Psoas muscle (tissue), 8 donors: ENCODE measurements at places on chromosomes 7 and 10. TPM values are rescaled to one million over a fixed set of nuclear protein-coding genes. Genes with fewer than 3 reads are reported as not detected.
A peak's percentile ranks its signal among the peaks of the same experiment; 100 is the strongest.

GRCh38 chr7:140383954-140384713 lies 14.2 kb downstream of the SLC37A3 start:
- DNase-seq: no peak

The SLC4A2 gene
- polyA plus RNA-seq: 26.9 TPM

The LAMB1 gene
- 17.0 TPM for polyA plus RNA-seq

The SCIN gene
- not detected for polyA plus RNA-seq

- no peak for DNase-seq
Measured at GRCh38 chr10:20406281-20407104, 490.6 kb downstream of the NEBL start.

- DNase-seq: no peak
Measured at GRCh38 chr7:2956526-2957368, 86.9 kb downstream of the CARD11 start.

DNA sequence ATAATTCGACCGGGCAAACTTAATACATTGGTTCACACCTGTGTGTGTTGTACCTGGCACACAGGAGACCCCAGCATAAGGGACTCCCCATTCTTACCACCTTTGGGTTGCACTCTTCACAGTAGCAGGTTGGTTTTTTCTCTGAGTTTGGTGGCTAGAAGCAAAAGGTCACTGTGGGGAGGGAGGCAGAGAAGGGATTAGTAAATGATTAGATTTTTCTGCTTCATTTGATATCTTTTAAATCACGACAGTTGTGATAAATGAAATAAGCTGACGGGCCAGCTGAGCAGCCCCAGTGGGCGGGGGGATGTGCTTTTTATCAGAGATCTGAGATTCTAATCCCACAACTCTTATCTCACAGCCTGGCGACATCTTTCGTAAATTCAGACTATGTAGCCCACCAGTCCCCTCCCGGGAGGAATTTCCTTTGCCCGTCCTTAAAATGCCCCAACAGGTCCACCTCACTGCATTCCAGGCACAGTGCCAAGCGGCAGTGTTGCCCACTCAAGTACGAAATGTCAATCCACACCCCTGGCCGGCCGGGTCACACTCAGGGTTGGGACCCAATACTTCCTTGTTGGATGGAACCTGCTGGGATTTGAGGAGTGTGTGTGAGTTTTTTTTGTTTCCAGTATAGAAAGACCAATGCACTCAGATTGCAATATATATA lies 10.5 kb upstream of the KCP start:
- DNase-seq: peak; percentile 22

The ZNF775 gene
- 3.8 TPM for polyA plus RNA-seq

DNA sequence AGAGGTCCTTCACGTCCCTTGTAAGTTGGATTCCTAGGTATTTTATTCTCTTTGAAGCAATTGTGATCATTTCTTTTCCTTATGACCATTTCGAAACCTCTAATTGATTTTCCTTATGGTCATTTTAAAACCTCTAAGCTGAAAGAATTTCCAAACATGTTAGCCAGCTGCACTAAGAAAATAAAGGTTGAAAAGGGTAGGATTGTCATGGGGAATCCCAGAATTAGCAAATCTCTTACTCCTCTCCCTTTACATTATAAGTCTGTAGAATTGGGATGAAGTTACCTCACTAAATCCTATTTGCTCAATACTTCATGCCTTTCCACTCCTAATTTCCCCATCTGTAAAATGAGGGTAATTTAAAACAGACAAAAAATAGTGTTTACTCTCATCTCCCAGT lies 79.5 kb downstream of the FAM185A start:
- DNase-seq: no peak

DNA sequence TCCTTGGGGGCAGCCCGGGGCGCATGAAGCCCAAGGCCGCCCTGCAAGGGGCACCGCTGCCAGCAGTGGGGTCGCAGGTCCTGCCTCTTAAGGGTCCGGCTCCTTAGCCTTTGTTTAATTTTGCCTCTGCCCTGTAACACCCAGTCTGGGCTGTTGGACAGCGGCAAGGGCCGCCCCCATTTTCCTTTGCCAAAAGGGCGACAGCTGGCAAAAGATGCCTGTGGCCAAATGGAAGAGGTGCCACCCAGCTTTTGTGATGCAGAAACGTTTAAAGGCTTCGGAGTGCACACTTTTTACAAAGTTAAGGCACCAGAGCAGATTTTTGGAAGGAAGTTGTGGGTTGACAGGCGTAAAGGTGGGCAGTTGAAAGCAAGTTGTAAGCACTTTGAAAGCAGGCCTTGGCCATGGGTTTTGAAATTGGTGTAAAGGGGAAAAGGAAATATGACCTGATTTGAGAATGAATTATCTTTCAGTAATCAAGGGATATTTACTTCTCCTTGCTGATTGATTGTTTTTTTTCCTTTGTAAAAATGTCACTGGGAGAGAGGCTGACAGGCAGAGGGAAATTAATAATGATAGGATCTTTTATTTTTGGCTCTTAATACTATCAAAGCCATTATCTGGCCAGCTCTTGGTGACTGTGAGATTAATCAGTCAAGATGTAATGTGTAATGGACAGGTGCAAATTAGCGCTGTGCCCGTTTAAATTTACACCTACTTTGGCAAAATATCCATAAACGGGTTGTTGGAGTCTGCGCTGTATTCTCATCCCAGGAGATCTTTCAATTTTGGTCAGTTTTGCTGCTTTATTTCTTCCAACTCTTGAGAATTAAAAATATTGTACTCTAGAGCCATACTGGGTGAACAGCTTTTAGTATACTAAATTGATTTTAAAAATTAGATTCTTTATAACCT lies 1.2 kb downstream of the CASD1 start:
- peak; percentile 26 for DNase-seq

DNA sequence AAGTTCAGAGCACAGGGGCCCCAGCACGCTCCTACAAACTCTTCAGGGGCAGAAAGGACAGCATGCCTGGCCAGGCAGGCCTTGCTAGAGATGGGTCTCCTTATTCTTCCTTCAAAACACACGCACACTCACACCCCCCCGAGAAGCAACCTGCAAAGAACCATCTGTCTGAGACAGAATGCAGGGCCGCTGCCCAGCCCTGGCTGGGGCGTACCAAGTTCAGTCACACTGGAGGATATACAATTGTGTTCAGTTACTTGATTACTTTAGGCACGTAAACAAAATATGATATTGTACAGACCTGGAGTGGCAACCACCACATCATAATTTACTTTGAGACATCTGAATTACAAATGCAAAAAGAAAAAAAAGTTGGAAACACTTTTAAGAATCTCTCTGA lies 5.7 kb downstream of the FAM53B start:
- no peak for DNase-seq

- DNase-seq: no peak
Measured at GRCh38 chr7:138982204-138982623, 1.0 kb upstream of the KIAA1549 start.

GRCh38 chr10:97732052-97732359 lies 4.9 kb upstream of the ZFYVE27 start:
- no peak for DNase-seq

The EPHA1 gene
- 0.07 TPM for polyA plus RNA-seq

GRCh38 chr10:30185341-30185740 lies 126.0 kb upstream of the JCAD start:
- no peak for DNase-seq

The PIK3CG gene
- 0.16 TPM for polyA plus RNA-seq

DNA sequence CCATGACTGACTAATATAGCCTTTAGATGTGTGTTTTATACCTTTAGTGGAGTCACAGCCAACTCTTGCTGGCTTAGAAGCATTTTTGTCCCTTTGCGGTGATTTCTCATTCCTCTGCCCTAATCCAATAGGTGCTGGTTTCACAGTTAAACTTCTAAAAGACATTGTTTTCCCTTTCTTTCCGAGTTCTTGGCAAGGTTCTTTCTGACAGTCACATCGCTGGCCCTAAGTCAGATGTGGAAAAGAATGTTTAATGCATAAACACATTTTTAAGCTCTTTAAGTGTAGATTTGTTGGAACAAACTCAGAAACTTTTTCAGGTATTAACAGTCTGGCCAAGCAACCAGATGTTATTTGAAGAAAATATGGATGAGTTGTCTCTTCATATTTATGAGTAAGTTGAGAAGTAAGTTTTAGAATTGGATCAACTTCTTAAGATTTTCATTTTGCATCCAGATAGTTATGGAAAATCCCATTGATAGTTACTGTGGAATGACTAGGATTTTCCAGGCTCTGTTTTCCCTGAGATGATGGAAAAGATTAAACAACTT lies 4.1 kb downstream of the EPDR1 start:
- DNase-seq: no peak

DNA sequence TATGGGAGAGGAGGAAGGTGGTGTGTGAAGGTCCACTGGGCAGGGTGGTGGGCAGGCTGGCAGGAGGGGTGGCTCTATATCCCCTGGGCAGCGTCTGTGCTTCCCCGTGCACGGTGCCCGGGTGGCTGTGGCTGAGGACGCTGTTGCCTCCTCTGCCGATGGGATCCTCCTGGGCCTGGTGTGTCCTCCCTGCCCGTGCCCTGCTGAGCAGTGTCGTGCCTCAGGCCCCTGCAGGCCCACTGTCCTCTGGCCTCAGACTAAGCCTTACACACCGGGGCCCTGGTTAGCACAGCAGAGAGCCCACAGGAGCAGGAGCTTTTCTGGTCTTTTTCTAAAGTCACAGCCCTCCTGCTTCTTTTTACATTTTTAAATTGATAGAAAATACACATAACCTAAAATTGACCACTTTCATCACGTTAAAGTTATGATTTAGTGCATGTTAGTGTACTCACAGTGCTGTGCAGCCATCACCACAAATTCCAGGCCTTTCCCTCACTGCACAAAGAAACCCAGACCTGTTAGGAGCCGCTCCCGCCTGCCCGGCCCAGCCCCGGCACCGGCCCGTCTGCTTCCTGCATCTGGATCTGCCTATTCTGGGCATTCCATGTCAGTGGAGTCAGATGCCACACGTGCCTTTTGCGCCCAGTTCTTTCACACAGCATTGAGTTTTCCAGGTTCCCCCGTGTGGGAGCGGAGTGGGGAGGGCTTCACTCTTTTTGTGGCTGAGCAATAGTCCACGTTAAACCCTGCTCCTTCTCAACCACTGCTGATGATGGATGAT lies 19.4 kb downstream of the PFKFB3 start:
- DNase-seq: peak; percentile 35

DNA sequence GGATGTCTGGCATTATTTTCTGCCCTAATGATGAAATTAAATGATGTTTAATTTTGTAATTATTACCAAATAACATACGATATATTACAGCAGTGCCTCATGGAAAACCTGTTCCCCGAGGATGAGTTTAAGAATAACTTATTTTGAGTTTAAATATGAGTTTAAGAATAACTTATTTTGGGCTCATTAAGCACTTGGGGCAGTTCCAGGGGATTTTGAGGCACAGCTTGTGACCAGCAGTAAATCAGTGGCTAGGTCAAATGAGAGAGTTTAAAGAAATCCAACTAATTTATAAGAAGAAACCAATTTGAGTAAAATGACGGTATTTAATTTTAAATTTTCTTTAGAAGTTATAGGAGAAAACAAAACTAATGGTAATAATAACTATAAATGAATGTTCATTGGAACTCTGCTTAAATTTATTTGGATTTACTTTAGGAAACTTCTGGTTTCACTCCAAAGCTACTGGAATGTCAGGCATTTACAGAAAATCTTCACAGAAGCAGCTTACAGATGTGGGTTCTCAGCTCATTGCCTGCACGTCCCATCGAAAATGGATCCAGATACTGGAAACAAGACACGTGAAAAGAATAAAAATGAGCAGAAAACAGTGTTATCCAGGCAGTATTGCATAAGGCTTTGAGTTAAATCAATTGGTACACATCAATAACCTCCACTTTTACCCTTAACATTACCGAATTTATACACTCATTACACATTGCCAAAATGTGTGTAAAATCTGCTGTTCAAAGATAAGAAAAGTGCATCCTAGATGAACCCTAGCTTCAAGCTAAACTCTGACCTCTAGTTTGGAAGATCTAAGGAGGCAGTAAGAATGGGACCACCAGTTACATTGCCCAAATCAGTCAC lies 784.5 kb upstream of the IGFBP3 start:
- no peak for DNase-seq

GRCh38 chr10:114386452-114386851 lies 17.9 kb downstream of the AFAP1L2 start:
- DNase-seq: no peak

GRCh38 chr10:52668024-52668423 lies 104.6 kb downstream of the MBL2 start:
- DNase-seq: no peak

DNA sequence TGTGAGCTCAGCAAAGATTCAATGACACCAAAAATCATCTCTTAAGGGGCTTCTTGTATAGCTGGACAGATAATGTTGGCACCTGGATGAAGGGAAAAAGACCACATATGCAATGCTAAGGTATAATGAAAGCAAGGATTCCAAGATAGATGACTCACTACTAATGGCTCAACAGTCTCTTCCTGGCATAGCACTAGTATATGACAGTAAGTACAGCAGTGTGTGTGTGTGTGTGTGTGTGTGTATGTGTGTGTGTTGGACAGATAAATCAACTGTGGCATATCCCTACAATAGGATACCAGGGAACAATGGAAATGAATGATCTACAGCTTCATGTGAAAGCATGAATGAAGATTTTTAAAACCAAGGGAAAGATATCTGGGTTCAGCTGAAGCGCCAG lies 257.1 kb downstream of the SFMBT2 start:
- DNase-seq: no peak

The ODAD2 gene
- polyA plus RNA-seq: not detected

The ATOH7 gene
- polyA plus RNA-seq: not detected

The EFCAB10 gene
- polyA plus RNA-seq: not detected

The NKX1-2 gene
- polyA plus RNA-seq: not detected

The C10orf62 gene
- 0.13 TPM for polyA plus RNA-seq

GRCh38 chr10:122252805-122253204 lies 18.3 kb upstream of the BTBD16 start:
- DNase-seq: no peak

The CHST12 gene
- 8.2 TPM for polyA plus RNA-seq

- no peak for DNase-seq
Measured at GRCh38 chr10:89653410-89653869, 8.4 kb upstream of the PANK1 start.

The DBNL gene
- polyA plus RNA-seq: 53.0 TPM

DNA sequence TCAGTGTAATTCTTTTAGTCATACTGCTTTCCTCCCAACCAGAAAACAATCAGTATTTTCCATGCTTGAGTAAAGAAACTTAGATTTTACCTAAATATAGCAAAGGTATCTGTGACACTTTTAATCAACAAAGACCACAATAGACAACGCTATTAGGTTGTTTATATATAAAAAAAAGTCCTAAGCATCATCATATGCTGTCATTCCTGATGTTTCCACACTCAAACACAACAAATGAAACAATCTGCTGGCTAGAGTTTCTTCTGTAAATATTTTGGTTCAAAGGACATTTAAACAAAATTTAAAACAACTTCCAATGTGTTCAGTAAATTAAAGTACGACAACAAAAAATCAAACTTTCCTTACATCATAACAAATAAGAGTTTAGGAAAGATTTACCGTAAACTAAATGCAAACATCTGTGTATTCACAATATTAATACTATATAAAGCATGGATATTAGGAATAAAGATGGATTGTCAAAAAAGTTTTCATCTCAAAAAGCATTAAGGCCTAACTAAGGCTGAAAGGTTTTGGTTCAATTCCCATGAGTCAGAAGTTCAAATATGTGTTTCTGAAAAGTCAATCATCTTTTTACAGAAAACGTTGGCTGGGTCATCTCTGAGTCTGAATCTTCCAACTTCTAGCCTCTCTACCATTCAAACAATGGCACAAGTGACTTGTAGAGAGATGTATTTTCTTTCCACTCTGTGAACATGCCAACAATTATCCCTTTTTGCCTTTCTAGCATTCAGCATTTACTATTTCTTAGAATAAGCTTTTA lies 157.1 kb downstream of the CRPPA start:
- no peak for DNase-seq
